ENCODE measurements at places on chromosomes 4 and X.

GRCh38 chr4:71130827-71131603 lies 137.6 kb downstream of the DCK start:
- DNase-seq: no peak

DNA sequence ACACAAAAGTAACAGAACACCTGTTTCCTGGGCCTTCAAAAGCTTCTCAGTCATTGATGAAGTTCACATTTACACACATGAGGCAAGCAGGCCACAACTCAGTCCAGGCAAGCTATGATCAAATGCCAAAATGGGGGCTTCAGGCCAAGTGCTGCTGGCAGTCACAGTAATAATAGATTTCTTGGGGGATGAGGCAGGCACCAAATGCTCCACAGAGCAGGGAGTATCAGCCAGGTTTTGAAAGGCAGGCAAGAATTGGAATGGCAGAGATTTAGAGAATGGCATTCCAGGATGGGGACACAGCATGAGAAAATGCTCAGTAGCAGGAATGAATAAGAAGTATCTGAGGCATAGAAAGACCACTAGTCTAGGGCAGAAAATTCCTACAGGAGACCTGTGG lies 52.8 kb downstream of the GRIA3 start:
- DNase-seq: no peak

DNA sequence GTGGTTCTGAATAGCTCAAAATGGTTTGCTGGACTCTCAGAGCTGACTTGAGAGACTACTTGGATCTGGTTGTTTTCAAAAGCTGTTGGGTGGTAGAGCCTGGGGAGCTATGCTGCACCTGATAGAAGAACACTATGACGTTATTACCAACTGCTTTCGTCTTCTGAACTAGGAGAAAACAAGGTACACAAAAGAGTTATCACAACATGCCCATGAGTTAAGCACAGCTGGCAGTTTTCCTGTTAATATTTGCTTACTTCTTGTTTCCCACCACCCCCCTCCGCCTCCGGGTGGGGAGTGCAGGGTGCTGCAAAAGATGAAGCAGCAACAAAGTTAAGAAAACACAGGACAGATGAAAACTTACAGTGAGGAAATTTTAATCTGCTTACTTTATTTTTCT lies 69.1 kb downstream of the RASL11B start:
- DNase-seq: no peak

GRCh38 chrX:123291623-123292022 lies 107.5 kb downstream of the GRIA3 start:
- no peak for DNase-seq

- DNase-seq: no peak
These were observed 6.5 kb upstream of the USP46 start for GRCh38 chr4:52665592-52665991.

DNA sequence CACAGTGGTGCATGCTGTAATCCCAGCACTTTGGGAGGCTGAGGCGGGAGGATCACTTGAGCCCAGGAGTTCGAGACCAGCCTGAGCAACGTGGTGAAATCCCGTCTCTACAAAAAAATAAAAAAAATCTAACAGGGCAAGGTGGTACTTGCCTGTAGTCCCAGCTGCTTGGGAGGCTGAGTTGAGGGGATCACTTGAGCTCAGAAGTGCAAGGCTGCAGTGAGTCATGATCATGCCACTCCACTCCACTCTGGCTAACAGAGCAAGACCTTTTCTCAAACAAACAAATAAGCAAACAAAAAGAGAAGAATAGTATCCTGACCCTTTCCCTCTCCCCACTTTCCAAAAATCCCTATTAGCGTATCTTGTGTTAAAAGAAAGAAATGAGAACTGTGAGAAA lies 52.7 kb downstream of the NPY1R start:
- no peak for DNase-seq

DNA sequence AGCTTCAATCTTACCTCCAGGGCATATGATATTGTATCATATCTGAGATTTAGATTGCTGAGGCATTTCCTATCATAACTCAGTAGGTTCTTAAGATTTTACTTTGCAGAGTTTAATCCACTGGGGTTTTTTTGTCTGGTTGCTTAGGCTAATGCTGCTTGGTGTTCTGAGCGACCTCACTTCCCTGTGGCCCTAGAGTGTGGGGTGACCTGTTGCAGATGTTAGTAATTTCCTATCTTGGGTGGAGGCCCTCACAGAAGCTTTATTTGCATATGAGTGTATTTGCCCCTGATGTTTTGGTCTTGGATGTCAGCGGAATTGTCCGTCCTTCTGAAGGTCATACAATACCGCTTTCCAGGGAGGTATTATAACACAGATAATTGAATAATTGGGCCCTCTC lies 137.1 kb downstream of the NDST3 start:
- no peak for DNase-seq

- no peak for DNase-seq
These were observed 96.7 kb downstream of the NAF1 start for GRCh38 chr4:163070023-163070422.

DNA sequence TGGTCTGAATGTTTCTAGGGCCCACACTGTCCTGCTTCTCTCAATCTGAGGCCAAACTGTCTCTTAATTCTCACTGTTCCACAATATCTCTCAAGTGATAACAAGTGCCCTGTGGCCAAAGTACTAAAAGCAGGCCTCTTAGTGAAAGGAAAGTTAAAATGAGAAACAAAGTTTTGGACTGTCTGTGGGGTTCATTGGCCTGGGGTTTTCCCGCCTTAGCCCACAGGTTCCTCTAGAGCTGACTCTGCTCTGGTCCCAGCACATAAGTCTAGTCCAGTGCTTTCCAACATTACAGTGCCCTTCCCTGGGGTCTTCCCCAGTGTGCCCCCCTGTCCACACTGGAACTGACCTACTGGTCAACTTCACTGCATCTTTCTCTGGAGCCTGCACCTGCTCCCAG lies 6.3 kb downstream of the MAGEB1 start:
- no peak for DNase-seq

- DNase-seq: no peak
These were observed 21.9 kb downstream of the FAT1 start for GRCh38 chr4:186701788-186702187.

- DNase-seq: no peak
These were observed 88.5 kb upstream of the GPR34 start for GRCh38 chrX:41600291-41600690.

DNA sequence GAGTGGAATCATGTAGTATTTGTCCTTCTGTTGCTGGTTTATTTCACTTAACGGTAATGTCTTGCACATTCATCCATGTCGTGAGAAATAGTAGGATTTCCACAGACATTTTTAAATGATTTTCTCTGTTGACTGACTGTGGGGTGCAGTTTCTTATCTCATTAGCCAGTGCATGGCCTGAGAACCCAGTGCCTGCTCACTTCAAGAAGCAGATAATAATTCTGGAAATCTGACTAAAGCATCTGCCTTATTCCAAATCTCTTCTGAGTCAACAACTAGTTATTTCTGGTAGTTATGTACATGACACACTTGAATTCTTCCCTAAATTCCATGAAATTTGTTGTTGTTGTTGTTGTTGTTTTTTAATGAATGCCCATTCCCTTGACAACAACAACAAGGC lies 77.6 kb downstream of the NPFFR2 start:
- DNase-seq: no peak

DNA sequence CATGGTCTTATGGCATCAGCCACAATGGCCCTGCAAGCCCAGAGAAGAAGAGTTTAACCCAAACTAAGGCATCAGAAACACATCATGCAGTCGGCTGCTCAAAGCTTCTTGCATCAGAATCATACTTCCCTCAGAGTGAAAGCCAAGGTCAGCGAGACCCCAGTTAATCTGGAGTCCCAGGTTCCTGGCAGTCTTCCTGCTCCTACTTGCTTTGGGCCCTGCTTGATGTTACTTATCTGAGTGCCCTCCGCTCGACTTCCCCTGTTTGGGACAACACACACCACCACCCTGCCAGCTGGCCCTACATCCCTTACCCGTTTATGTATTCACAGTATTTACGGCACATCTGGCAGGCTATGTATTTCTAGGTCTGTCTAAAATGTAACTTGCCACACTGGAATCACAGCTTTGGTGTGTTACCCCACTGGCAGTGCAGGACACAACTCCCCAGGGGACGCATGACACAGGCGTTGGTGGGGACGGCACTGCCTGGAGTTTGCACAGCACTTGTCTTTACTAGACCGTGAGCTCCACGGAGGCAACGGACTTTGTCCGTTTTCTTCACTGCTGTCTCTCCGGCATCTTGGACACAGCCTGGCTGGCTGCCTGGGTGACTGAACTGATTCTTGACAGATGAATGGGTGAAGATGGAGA lies 22.8 kb downstream of the CRMP1 start:
- peak; percentile 13 for DNase-seq

DNA sequence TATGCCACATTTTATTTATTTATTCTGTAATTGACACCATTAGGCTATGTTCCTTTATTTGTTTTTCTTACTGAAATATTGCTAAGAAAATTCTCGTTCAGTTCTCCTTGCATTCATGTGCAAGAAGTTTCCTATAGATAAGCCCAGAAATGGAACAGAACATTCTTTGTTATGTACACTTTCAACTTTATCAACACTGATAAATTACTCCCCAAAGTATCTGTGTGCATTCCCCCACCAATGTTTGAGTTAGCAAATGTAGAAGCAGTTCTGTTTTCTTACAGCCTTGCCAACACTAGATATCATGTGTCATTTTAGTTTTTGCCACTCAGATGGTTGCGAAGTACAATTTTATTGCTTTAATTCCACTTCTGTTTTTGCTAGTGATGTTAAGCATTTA lies 166.4 kb upstream of the NPY2R start:
- DNase-seq: no peak

DNA sequence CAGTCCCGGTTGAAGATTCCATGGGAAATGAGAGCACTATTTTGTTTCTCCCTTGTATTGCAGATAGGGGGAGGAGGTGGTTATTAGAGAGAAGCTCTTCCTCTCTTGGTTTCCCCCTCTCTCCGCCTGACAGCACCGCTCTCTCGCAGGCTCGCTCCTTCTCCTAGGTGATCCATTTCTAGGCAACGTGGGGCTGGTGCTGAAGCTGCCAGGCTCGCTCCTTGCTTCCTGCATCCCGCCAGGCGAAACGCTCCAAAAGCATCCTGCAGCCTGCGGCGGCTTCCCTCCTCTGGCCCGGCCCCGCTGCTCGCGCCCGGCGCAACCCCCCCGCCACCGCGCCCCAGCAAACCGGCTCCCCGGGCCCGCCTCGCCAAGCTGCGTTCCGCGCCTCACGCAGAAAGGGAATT lies at the start of gene GRID2:
Gene GRID2, plus strand, starts transcription at position 346 of the 407 bp plus-strand sequence.
- peak; percentile 46 for DNase-seq

GRCh38 chr4:162957521-162958143 lies 209.1 kb downstream of the NAF1 start:
- no peak for DNase-seq

DNA sequence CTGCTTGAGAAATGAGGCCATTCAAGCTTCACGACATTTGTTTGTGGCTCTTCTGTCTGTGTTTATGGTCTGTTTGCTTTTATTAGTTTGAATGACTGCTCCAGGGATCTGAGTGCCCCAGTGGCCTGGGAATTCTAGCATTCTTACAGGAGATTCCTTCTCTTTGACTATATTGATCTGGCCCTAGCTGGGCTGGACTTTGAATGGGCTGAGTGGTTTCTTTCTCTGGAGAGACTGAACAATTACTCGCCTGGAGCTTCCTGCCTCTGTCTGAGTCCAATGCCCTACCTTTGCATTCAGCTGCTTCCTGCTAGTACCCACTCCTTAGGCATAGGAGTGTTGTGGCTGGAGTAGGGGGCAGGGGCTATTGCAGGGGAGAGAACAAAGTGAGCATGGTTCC lies 51.2 kb upstream of the EDA start:
- no peak for DNase-seq

DNA sequence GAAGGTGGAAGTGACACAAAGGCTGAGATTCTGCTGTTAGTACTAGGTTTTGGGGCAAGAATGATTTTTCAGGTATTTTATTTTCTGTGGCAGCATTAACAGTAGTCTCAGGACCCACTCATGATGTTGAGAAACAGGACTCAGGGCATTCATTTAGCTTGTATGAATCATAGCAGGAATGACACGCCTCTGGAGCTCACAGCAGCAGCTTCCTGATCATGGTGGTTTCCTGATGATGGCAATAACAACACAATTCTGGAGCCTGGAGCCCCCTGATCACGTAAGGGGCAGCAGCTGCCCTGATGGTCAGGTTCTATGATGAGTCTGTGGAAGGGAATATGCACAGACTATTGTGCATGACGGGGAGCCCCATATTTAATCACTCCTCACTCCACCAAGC lies 47.0 kb downstream of the TASL start:
- DNase-seq: no peak

DNA sequence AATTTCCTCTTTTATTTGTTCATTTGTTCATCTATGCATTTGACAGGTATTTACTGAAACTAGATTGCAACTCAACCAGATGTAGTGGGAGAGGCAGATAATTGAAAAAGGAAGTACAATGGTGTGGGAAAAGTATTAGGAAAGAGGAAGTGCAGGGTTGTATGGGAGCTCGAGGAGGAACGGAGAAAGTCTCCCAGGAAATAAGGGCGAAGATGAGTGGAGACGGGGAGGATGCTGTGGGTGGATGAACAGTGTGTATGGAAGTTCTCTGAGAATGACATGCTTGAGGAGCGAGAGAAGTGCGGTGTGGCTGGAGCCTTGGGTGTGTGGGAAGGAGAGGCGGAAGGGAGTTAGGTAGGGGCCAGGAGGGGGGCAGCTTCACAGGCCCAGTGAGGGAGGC lies 87.5 kb upstream of the DHX15 start:
- no peak for DNase-seq

- no peak for DNase-seq
These were observed 91.5 kb upstream of the S100G start for GRCh38 chrX:16558489-16558888.

- no peak for DNase-seq
These were observed 545.9 kb upstream of the ZFP42 start for GRCh38 chr4:187449702-187450101.

GRCh38 chr4:40058121-40058520 lies 1.5 kb downstream of the N4BP2 start:
- no peak for DNase-seq

- no peak for DNase-seq
These were observed 13.6 kb upstream of the RBPJ start for GRCh38 chr4:26307037-26307800.

DNA sequence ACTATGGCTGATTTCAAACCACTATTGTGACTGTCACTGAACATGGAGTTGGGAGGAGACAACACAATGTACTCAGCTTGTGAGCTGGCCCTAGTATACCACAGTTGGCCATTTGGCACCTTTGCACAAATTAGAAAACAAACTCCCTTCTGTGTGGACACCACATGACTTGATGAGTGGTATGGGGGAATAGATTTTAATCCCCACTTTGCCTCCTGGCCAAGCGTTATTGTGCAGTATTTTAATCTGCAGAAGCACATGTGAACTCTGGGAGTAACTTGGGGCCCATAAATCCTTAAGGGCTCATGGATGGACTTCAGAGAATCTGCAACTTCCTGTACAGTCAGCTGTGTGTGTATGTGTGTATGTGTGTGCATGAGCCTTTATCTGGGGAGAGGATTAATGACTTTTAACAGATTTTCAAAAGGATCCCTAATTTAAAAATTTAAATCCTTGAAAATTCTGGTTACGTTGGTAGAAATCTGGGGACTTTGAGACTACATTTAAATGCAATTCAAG lies 105.0 kb upstream of the PAQR3 start:
- no peak for DNase-seq

Data from NCI-H1694 treated with DMSO at 0.1 percent for 48 hours (cell line).